ENCODE measurements at places on chromosomes 2 and 18. TPM values are rescaled to one million over a fixed set of nuclear protein-coding genes. Genes with fewer than 3 reads are reported as not detected.

Gene ARHGEF33
- total RNA-seq = 4.0 TPM

Gene GAREM1
- total RNA-seq = 14.0 TPM

Gene SPATA3
- total RNA-seq = not detected

Gene PRSS56
- total RNA-seq = 0.82 TPM

Gene MAB21L4
- 23.0 TPM for total RNA-seq

Gene HOXD12
- total RNA-seq = not detected

Gene HOXD1
- total RNA-seq = not detected

Gene ANO7
- 0.10 TPM for total RNA-seq

Gene TUBA4B
- not detected for total RNA-seq

Gene SERPINB3
- 1.3 TPM for total RNA-seq

Gene SNORC
- total RNA-seq = 0.41 TPM

Gene ABHD3
- total RNA-seq = 11.5 TPM

Gene EPB41L3
- total RNA-seq = 50.1 TPM

Gene XDH
- total RNA-seq = 0.21 TPM

Gene CHAC2
- total RNA-seq = 1.1 TPM

Gene ALPG
- total RNA-seq = not detected

Gene BOK
- total RNA-seq = 28.0 TPM

Gene KLHL41
- 2,840 TPM for total RNA-seq

Gene GPR75
- 0.92 TPM for total RNA-seq

Gene RNU2-63P
- total RNA-seq = not detected

Gene ARHGAP25
- 5.4 TPM for total RNA-seq

Gene FAM237A
- not detected for total RNA-seq

Gene CCT4
- total RNA-seq = 117 TPM

Gene B3GNT7
- 2.8 TPM for total RNA-seq

Gene TTR
- total RNA-seq = not detected

Gene PIEZO2
- 27.7 TPM for total RNA-seq

Gene CD226
- 2.1 TPM for total RNA-seq

Gene LGALSL
- 18.9 TPM for total RNA-seq

Gene STAT1
- total RNA-seq = 55.0 TPM

Gene NOL4
- total RNA-seq = 0.82 TPM

Gene HOXD11
- total RNA-seq = not detected

Gene EFHD1
- total RNA-seq = 4.9 TPM

Gene RESP18
- total RNA-seq = not detected

Gene FAHD2B
- total RNA-seq = 15.9 TPM

Gene PMAIP1
- 15.7 TPM for total RNA-seq

Gene RND3
- 63.7 TPM for total RNA-seq

Gene ABCB11
- total RNA-seq = not detected

Gene FRZB
- 38.0 TPM for total RNA-seq

Gene IGFBP2
- total RNA-seq = 336 TPM

Gene C1QL2
- not detected for total RNA-seq

Gene VSNL1
- total RNA-seq = 20.6 TPM

Gene ACKR3
- 12.2 TPM for total RNA-seq

Gene SLC4A5
- 2.6 TPM for total RNA-seq

Gene CAPN13
- total RNA-seq = 0.51 TPM

Gene RFX8
- total RNA-seq = 0.51 TPM

Gene L3MBTL4
- total RNA-seq = 6.5 TPM

Gene OTOF
- 12.4 TPM for total RNA-seq

Gene DSC2
- total RNA-seq = 54.9 TPM

Gene CNTNAP5
- total RNA-seq = 1.7 TPM

Gene CPLX4
- not detected for total RNA-seq

Gene MYO5B
- total RNA-seq = 12.8 TPM

Gene COL4A3
- 7.3 TPM for total RNA-seq

All from tongue (tissue), 3 donors.